Memory B cell (primary cell): ENCODE measurements at places on chromosomes 7 and 10.

GRCh38 chr10:118720685-118721538, 33.9 kb downstream of the CACUL1 start:
- peak; percentile 69 for DNase-seq

GRCh38 chr10:100788002-100788903, 42.9 kb downstream of the PAX2 start:
- no peak for DNase-seq

- DNase-seq, result no peak
These were observed 122.3 kb downstream of the SVIL start for GRCh38 chr10:29512425-29512974.

DNA sequence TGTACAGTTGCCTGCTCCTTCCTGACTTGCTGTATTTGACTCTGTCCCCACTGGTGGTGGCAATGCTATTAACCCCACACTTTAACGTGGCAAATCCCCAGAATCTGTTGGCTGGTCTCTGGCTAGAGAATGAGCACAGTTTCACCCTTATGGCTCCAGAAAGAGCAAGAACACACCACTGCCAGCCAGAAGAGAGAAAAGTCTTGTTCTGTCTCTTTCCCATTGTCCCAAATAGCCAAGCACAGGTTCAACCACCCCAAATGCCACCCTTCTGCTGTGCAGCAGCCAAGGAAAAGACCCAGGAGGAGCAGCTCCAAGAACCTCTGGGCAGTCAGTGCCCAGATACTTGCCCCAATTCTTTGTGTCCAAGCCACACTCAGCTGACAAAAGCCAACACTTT, 11.3 kb downstream of the SLC16A9 start:
- DNase-seq, result no peak

DNA sequence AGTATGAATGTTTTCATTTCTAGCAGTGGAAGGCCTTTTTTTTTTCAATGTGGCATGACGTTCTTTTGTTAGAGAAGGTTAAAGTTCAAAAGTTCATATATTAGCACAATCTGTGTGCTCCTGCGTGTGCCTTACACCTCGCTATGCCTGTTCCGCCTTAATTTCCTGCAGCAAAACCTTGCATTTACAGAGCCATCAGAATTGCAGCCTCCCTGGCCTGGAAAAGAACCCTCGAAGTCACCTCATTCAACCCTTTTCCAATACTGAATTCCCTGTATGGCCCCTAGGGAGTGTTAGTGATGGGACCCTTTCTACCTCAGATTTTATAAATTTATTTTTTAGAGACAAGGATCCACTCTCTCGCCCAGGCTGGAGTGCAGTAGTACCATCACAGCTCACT, 103.5 kb upstream of the ZNF438 start:
- no peak for DNase-seq

- no peak for DNase-seq
These were observed 8.7 kb downstream of the ACTR1A start for GRCh38 chr10:102493771-102494170.

DNA sequence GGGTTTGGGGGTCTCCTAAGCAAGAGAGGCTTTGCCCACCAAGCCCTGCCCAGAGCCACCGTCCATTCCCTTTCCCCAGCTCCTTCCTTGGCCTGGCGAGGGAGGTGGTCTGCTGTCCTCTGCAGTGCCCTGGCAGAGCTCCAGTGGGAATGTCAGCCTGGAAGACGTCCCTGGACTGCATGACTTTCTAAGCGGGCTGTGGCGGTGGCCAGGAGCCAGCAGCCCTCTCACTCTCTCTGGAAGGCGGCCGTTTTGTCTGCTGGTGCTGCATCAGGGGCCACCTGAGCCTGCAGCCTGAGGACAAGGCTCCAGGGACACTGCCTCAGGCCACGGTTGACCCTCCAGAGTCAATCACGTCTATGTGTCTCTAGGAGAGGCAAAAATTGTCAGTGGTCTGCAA, 271.0 kb downstream of the SKAP2 start:
- no peak for DNase-seq

GRCh38 chr7:90771281-90771680, 175.2 kb downstream of the CDK14 start:
- no peak for DNase-seq

- no peak for DNase-seq
These were observed 230.9 kb downstream of the AGMO start for GRCh38 chr7:15330943-15331342.
